ENCODE measurements at places on chromosomes 13 and 19. TPM values are rescaled to one million over a fixed set of nuclear protein-coding genes. Genes with fewer than 3 reads are reported as not detected.

Gene WDR88
- not detected for total RNA-seq

Gene LGI4
- not detected for total RNA-seq

- DNase-seq: no peak
These were observed 164.9 kb downstream of the UFM1 start for GRCh38 chr13:38514575-38514974.

DNA sequence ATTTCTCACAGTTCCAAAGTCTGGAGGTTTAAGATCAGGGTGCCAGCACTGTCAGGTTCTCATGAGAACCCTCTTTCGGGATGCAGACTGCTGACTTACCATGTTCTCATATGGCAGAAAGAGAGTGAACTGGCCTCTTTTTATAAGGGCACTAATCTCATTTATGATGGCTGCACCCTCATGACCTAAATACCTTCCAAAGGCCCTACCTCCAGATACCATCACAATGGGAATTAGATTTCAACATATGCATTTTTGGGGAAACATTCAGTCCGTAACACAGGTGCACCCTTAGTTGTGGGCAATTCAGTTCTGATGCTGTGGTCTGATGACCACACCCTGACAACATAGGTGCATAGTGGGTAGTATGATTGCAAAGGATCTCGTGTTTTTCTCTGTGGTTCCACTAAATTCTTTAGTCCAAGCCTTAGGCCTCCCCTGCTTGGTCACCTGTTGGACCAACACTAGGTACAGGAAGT is 33.3 kb downstream of the GARRE1 start:
- no peak for DNase-seq

Gene RFX1
- total RNA-seq: 2.2 TPM

GRCh38 chr19:24062190-24062589 is 24.8 kb upstream of the ZNF254 start:
- DNase-seq: no peak

Gene LRP3
- total RNA-seq: 9.0 TPM

Gene HSD17B14
- total RNA-seq: 1.3 TPM

Gene SH2D3A
- 88.5 TPM for total RNA-seq

Gene LILRA5
- not detected for total RNA-seq

DNA sequence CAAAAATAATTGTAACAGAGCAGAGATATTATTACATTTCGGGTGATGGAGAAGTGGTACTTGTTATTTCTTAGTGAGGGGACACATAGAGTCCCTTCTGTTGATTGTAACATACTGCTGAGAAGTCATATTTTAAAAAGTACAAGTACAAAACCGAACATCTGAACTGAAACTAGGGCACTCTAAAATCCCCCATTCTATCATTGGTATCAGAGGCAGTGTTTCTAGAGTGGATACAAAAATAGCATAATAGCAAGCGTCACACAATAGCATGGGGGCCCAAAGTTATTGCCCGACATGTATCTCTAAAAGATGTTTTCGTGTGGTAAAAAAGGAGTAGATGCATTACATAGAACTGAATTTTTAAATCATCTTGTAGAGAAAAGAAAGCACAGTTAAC is 502.1 kb upstream of the SLC10A2 start:
- DNase-seq: no peak

- no peak for DNase-seq
These were observed 66.6 kb downstream of the COL4A1 start for GRCh38 chr13:110240352-110240751.
